NCI-H2171 (cell line): ENCODE measurements at places on chromosomes 3 and 15.
A peak's percentile ranks its signal among the peaks of the same experiment; 100 is the strongest.

GRCh38 chr3:177724020-177724638 is 526.8 kb upstream of the TBL1XR1 start:
- DNase-seq, result no peak

GRCh38 chr15:75661100-75661755 is 13.5 kb downstream of the SNX33 start:
- DNase-seq, result no peak

DNA sequence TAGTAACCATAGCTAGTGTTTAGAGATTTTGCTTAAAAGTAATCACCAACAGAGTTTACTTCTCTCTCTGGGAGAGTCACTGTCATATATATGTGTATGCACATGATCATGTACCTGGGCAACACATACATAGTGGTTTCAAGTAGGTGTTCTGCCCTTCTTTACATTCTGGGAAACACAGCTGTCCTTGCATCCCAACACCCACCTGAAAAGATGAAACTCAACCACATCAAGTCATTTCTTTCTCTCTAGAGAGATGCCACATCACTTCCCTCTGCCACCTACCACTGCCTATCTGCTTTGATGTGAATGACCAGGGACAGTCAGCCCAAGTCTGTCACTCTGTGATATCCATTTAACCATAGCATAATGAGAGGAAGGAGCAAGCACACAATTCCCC is 155.8 kb upstream of the GADL1 start:
- no peak for DNase-seq

DNA sequence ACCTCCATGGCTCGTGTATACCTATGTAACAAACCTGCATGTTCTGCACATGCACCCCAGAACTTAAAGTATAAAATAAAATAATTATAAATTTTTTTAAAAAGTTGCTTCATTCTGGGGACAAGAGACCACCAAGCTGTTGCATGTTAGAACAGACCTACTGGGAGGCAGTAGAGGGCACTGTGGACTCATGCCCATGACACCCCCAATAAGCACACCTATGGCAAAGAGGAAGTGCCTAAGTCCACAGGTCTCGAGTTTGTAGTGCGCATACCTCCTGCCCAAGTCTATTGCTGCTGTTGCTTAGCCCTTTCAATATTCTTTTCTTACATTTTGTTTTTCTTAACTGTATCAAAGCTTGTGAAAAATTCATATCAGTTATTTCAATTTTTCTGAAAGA is 267.9 kb upstream of the THBS1 start:
- no peak for DNase-seq

- DNase-seq, result peak; percentile 85
Observed at GRCh38 chr3:170815340-170815739, 54.7 kb downstream of the RPL22L1 start.

- no peak for DNase-seq
Observed at GRCh38 chr3:7388026-7388425, 527.1 kb downstream of the GRM7 start.

GRCh38 chr3:133466531-133467386 is 66.9 kb downstream of the BFSP2 start:
- peak; percentile 53 for DNase-seq

DNA sequence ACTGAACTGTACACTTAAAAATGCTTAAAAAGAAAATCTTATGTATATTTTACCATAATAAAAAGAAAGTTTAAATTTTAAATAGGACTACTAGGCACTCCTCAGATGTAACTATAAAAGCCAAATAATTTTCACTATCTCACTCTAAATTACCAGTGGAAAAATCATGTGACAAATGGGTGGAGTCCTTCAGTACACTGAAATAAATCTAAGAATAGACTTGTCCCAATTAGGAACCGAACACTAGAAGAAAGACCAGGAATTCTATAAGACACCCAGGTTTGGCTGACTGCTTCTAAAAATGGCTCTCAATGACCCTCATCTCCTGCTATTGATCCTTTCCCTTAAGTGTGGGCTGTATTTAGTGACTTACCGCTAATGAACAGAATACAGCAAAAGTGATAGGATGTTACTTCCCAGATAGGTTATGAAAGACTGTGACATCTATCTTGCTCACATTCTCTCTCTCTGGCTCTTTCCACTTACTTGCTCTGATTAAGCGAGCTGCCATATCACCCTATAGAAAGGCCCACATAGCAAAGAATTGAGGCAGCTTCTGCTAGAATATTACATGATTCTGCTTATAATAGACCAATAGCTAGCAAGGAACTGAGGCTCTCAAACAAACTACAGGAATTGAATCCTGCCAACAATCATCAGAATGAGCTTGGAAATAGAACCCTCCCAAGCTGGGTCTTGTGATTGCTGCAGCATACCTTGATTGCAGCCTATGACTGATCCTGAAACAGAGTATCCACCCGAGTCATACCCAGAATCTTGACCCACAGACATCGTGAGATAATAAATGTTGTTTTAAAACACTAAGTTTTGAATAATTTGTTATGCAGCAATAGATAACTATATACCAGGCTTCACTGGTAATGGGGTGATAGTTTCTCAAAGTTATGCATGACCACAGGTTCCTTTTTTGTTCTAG is 16.9 kb downstream of the TTBK2 start:
- DNase-seq, result no peak

DNA sequence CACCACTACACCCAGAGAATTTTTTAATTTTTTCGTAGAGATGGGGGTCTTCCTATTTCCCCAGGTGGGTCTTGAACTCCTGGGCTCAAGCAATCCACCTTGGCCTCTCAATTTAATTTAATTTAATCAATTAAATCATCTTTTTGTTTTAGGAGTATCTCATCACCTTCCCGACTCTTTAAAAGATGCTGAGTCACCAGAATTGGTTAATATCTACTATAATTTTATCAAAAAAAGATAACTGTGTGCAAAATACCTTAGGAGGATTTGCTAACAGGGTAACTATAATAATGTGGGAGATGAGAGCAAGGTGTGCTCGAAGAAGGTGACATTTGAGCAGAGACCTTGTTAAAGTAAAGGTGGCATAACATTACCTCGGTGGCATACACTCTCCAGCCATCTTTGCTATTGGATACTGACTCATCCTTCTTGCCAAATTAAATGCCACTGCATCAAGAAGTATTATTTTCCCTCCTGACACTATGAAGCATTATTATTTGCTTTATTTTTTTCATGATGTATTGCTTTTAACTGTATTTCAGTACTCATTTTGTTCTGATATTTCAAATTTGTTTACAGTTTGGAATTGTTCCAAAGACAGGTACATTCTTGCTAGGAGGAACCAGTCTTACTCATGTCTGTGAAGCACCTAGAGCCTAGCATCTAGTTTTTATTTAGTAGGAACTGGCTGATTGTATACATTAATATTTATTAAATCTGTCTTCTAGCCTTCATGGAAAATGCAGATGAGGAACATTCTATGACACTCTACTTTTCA is 200.7 kb downstream of the MBNL1 start:
- no peak for DNase-seq

DNA sequence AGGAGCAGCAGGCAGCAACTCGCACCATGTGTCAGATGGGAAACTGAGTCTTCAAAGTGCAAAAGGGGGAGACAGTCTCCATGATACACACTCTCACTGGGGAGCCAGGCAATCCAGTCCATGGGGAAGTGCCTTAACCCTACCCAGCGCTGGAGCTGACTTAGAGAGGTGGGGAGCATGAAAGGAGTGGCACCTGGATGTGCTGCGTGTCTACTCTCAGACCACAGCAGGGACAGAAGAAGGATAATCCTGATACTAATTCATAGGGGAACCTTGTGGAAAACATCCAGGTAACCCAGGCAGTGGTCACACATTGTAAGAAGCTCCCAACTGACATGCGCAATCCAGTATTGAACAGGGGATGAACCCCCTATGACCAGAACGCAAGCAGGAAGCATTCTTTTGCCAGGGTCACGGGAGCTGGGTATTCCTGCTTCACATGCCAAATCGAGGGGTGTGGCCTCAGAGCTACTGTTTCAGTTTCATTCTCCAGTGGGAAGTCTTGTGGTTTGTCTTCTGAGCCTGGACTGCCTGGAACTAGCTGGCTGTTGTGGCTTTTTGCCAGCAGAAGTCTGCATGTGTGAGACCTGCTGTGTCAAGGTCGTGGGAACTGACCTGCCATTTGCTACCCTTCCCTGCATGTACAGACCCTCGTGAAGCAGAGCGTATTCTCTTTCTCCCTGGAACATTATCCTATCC is 367.6 kb upstream of the NDN start:
- DNase-seq, result no peak

DNA sequence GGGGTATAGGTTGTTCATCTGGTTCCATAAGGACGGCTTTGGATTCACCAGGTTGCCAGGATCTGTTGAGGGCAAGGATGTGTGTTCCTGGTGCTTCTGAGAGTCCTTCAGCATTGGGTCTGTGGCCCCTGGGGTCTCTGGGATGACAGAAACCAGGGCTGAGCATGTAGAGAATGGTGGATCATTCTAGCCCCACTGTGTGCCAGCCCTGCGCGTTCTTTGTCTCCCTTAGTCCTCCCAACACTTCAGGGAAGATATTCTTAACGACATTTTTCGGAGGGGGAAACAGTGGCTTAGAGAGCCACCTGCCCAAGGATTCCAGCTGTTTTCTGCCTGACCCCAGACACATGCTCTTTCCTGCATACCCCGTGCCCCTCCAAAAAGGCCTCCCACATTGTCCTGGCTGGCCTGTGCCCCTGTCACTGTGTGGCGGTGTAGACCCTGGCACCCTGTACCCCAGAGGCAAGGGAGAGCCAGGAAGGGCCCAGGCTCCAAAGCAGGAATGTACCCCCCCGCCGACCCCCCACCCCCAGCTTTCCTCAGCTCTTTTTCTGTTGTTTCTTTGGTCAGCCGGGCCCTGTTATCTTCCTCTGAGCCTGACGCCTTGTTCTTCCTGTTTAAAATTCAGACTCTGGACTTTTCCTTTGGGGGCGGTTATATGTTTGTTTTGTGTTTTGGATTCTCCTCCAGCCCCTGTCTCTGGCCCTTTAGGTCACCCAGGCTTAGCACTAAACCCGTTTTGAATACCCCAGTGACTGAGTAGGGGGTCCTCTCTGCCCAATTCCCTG is 57.8 kb upstream of the SMAD6 start:
- no peak for DNase-seq

- no peak for DNase-seq
Observed at GRCh38 chr15:69955240-69955894, 142.3 kb downstream of the TLE3 start.

- no peak for DNase-seq
Observed at GRCh38 chr3:191342006-191342405, 11.7 kb upstream of the UTS2B start.

DNA sequence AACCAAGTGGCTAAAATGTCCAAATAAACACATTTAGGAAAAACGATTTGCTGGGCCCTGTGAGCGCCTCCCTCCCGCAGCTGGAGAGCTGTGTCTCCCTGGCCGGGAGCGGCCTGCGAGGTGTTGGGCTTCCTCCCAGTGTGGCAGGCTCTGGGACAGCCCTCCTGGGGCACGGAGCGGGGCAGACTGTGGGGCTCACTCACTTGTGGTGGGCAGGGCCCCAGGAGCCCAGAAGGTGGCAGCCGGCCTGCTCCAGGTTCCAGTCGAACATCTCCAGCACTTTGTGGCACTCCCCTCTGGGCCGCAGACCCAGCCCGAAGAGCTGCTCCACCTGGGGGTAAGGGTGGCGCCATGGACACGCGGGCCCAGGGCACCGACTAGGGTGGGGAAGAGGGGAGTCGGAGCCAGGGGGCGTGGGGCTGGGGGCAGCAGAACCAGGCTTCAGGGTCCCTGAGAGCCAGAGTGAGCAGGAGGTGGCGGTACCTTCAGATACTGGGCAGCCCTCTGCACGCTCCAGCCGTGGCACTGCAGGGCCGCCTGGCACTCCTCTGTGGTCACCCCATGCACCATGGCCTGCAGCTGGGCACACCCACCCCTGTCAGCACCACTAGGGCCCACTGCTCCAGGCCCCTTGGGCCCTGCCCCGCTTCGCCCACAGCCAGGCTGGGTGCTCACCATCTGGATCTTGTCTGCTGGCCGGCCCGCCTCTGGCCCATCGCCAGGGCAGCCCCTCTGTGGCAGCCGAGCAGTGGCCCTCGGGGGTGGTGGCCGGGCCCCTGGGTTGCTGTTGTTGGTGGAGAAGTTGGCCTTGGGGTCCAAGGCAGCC is 41.5 kb downstream of the TNK2 start:
- no peak for DNase-seq

- no peak for DNase-seq
Observed at GRCh38 chr3:147400111-147400510, 6.2 kb downstream of the ZIC4 start.

DNA sequence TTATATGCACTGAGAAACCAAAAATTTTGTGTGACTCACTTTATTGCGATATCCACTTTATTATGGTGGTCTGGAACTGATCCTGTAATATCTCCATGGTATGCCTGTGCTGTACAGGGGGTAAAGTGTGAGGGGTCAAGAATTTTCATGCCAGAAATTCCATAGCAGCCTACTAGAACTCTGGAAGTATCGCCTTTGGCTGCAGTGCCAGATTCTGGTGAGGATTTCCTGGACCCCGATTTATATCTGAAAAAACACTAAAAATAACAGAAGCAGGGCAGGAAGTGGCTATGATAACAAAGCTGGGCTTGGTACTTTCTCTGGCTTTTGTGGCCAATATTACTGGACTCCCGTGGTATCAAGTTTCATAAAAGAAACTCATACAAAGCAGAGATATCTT is 36.4 kb downstream of the CCDC80 start:
- no peak for DNase-seq

DNA sequence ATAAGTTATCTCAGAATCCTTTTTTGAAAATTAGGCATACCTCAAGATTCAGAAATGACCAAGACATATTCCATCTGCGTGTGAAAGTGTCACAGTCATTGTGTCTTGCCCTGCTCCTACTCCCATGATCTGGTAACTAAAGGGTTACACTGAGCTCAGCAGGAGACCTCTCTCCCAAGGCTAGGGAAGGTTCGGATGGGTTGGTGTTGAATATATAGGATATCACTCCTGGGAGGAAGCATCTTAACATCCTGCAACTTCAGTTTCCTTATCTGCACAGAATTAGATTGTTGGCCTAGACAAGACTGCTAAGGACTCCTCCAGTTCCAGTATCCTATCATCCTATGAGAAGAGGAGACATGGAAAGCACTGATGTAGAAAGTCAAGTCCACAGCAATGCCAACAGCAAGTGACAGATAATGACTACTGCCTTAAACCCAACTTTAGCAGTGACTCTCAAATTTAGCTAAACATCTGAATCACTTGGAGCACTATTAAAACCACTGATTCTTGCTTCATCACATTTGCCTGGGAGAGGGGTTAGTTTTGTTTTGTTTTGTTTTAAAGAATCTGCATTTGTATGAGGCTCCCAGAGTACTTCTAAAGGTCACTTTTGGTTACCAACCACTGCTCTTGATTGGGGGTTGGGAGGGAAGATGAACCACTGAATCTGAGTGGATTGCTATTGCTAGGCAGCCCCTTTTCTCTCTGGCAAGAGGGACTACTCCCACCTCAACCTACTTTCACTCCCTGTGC is 9.7 kb downstream of the ADAMTS9 start:
- no peak for DNase-seq
